ENCODE measurements at places on chromosomes 5 and 9. TPM values are rescaled to one million over a fixed set of nuclear protein-coding genes. Genes with fewer than 3 reads are reported as not detected.

The SEMA4D gene
- total RNA-seq, result 0.39 TPM

The TAF11L4 gene
- not detected for total RNA-seq

The PCDHA13 gene
- not detected for total RNA-seq

The HSPA4 gene
- 117 TPM for total RNA-seq

The PNPLA7 gene
- total RNA-seq, result 0.98 TPM

The PLPP7 gene
- total RNA-seq, result 13.6 TPM

The CERT1 gene
- 31.2 TPM for total RNA-seq

The PCDHGC4 gene
- 2.2 TPM for total RNA-seq

The EPB41L4A gene
- 4.8 TPM for total RNA-seq

The OR1L4 gene
- not detected for total RNA-seq

The BTNL3 gene
- total RNA-seq, result not detected

The PCDH1 gene
- total RNA-seq, result not detected

The PWWP2A gene
- 14.7 TPM for total RNA-seq

The SUB1 gene
- 131 TPM for total RNA-seq

The GRIN1 gene
- not detected for total RNA-seq

The ADCY2 gene
- total RNA-seq, result not detected

The INSL6 gene
- not detected for total RNA-seq

The UBAC1 gene
- total RNA-seq, result 29.1 TPM

The RNF224 gene
- not detected for total RNA-seq

The SETX gene
- 67.6 TPM for total RNA-seq

The LSM11 gene
- total RNA-seq, result 3.3 TPM

The ANGPTL2 gene
- 19.9 TPM for total RNA-seq

The MAMDC2 gene
- 1.8 TPM for total RNA-seq

The TRIP13 gene
- 29.8 TPM for total RNA-seq

The SETD9 gene
- 6.6 TPM for total RNA-seq

The KCNMB1 gene
- not detected for total RNA-seq

The PDLIM4 gene
- total RNA-seq, result 62.1 TPM

The RANBP17 gene
- 2.3 TPM for total RNA-seq

The PCDHA9 gene
- total RNA-seq, result under 0.01 TPM

The SLC25A2 gene
- 0.39 TPM for total RNA-seq

The RORB gene
- total RNA-seq, result 1.2 TPM

The CDH9 gene
- not detected for total RNA-seq

The AJM1 gene
- total RNA-seq, result 0.73 TPM

The PCDHGA12 gene
- 19.2 TPM for total RNA-seq

The ABO gene
- not detected for total RNA-seq

The ARL10 gene
- 7.7 TPM for total RNA-seq

The DRD1 gene
- not detected for total RNA-seq

The C9 gene
- total RNA-seq, result not detected

The CDH12 gene
- total RNA-seq, result not detected
